ENCODE measurements at places on chromosomes 1 and 21.

- no peak for DNase-seq
Measured at GRCh38 chr1:34771573-34772371, 9.2 kb upstream of the GJB3 start.

DNA sequence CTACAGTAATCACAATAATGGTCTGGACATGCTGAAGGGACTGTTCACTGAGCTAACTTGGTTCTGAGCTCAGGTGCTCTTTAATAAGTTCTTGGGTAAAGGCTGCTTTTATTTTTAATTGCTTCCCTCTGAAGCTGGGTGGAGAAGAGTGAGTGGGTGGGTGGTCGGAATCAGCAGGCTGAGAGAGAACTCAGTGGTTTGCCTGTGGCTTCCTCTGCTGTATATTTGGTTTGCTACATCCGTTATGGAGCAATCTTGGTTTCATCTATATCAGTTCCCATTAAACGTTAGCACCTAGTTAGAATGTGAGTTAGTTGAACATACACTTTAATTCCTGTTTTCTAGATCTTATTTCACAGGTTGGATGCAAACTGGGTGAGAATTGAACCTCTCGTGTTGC is 23.3 kb downstream of the CNIH4 start:
- no peak for DNase-seq

- no peak for DNase-seq
Measured at GRCh38 chr21:17784604-17785402, 34.4 kb downstream of the C21orf91 start.

DNA sequence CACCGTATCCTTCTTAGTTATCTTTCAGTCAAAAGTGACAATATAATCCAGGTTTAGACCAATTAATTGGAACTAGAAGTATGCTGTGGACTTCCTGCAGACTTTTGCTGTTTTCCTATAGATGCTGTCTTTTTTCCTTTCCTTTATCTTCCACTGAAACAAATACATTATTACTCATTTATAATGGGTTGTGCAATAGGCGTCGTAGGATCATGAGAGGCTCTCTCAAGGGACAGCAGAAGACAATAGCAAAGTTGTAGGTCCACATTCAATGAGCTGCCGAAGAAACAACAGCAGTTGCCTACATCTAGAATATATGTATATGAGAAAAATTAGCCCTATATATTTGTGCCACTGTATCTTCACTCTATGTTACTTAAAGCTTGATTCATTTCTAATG is 371.6 kb downstream of the AMY1C start:
- no peak for DNase-seq

DNA sequence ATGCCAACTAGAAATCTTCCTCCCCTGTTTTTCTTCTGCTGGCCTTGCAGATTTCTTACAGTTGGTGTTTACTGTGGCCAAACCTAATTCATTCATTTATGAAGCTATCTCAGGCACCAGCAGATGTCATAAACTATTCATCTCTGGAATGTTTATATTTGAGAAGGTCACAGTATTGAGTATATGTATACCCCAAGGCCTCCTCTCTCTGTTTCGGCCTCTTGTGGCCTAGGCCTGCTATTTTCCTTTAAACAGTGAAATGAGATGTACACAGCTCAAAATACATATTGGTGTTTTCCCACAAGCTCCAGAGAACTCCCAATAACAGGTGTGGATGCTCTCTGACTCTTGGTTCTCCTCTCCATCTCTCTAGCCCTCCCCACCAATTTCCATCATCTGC is 520.7 kb upstream of the CAMK1G start:
- no peak for DNase-seq

- DNase-seq: no peak
Measured at GRCh38 chr21:34330055-34330454, 33.8 kb upstream of the KCNE2 start.

DNA sequence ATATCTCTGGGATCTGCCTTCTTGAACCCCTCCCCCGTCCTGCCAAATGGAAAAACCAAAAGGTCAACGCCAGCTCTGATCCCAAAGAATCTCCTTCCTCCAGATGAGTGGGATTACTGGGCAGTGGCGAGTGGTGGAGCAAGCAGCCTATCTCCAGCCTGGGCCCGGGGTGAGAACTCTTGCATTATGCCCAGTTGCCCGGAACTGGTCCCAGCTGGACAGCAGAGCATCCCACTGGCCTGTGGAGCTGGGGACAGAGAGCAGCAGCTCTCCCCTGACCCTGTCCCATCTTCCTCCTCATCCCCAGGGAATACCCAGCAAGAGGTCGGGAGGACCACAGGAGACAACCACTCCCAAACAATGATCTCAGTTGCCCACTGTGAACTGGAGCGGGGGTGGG is 130.5 kb downstream of the TMEM53 start:
- no peak for DNase-seq
